ENCODE measurements at places on chromosomes 7 and 10. TPM values are rescaled to one million over a fixed set of nuclear protein-coding genes. Genes with fewer than 3 reads are reported as not detected.

CYP3A4 gene
- not detected for total RNA-seq

ZDHHC6 gene
- total RNA-seq = 19.4 TPM

DDX50 gene
- 62.6 TPM for total RNA-seq

A1CF gene
- total RNA-seq = under 0.01 TPM

PLAU gene
- total RNA-seq = 63.4 TPM

PTF1A gene
- total RNA-seq = not detected

HILPDA gene
- 10.1 TPM for total RNA-seq

OPN4 gene
- not detected for total RNA-seq

LMTK2 gene
- 3.9 TPM for total RNA-seq

COL26A1 gene
- total RNA-seq = not detected

ASIC3 gene
- not detected for total RNA-seq

FAM131B gene
- total RNA-seq = 8.2 TPM

FAM237B gene
- total RNA-seq = not detected

PPP1R17 gene
- total RNA-seq = under 0.01 TPM

TRPV5 gene
- total RNA-seq = not detected
